COR-L47 (cell line): ENCODE measurements at places on chromosomes 6 and 20.

GRCh38 chr20:25867776-25868649 is 171.4 kb upstream of the ZNF337 start:
- DNase-seq, result no peak

GRCh38 chr6:161189891-161190290 is 84.0 kb downstream of the AGPAT4 start:
- DNase-seq, result no peak

DNA sequence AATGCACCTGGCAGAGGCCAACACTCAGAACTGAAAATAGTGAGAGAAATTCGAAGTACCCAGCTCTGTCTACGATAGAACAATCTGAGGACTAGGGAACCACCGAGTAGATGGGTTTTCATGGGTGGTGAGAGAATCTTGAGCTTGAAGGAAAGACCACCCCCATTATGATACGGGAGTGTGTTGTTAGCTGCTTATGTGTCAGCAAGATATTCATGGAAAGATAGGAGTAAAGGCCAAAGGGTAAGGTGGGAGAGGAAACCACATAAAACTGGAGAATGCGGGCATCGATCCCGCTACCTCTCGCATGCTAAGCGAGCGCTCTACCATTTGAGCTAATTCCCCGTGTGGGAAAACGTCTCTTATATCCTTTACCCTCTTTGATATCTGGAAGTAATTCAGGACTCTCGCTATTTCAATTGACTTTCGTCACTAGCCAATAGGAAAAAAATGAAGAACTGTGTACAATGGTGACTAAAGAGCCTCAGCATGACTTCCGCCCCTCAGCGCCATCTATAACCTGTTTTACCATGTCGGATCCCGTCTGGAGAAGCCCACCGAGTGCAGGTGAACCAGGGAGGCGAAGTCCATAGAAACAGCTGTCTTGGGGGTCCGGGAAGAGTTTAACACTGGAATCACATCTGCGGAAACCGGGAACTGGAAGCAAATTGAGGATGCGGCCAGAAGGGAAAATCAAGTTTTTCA is 25.0 kb upstream of the ABT1 start:
- peak; percentile 82 for DNase-seq

DNA sequence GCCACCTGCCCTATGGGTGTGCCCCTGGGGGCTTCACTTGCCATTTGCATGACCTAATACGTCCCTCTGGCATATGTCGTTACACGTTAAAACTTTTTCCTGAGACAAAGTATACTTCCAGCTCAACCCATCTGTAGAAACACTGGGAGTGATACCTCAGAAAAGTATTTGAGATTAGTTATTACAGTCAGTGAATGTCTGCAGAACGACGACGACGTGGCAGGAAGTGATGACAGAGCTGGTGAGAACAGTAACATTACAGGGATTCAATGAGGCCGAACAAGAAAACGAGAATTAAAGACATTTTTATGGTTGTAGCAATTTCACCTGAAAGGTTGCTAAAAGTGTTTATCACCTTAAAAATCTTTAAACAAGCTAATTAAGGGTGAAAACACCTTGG is 40.2 kb downstream of the SASH1 start:
- no peak for DNase-seq

DNA sequence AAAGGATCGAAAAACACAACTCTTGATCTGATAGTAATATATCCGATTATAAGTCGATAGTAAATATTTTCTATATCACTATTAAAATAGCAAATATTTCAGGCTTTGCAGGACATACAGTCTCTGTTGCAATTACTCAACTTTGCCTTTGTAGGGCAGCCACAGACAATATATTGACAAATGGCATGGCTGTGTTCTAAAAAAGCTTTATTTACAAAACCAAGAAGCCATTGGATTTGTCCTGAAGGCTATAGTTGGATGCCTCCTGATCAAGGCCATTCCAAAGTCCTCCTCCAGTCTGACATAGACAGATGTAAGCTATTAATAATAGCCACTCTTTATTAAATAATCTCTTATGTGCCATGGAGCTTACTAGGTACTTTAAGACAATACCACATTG is 5.9 kb downstream of the OCSTAMP start:
- no peak for DNase-seq

DNA sequence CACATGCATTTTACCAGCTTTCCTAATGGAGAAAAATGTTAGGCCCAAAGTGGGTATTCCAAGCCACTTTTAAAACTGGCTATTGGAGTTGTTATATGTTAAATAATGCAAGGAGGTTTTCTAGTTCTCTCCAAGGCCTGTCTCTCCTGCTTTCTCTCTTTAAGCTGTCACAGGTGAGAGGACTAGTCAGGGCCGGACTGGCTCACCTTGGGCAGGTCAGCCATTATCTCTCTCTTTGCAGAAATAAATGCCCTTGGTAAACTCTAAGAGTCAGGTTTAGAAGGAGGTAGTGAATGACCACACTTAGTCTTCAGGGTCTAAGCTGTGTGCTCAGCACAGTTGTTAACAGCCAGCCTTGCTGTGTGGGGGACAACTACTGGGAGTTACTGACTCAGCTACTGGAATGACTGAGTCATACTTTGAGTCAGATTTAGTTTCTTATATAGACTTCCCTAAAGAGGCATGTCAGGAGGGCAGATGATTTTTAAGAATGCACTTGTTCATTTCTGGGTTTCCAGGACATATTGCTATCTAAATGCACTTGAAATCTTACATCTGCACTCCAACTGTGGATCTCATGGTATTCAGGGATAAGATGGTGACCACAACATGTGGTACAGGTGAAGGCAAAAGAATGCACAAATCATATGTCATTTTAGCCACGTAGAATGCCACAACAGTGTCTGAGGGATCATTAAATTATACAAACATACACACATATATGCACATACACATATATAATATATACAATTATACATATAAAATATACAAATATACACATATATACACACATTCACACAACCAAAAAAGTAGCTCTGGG is 719.4 kb downstream of the EPM2A start:
- DNase-seq, result no peak

DNA sequence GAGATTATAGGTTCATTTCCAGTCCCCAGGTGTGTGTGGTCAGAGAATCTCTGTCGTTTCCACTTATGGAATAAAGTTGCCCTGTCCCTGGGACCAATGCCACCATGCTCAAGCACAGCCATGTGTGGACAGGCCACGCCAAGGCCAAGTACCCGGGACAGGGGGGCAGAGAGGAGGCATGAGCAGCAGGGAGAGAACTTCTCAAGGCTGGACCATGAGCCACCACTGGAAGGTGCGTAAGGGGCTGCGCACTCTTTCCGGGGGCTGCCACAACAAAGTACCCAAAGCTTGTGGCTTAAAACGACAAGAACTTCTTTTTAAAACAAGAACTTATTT is 209.2 kb upstream of the KCNQ5 start:
- DNase-seq, result no peak

GRCh38 chr20:38497246-38497935 is 24.7 kb downstream of the RALGAPB start:
- no peak for DNase-seq

- DNase-seq, result no peak
Measured at GRCh38 chr6:25874822-25875562, 949 bp upstream of the SLC17A3 start.

DNA sequence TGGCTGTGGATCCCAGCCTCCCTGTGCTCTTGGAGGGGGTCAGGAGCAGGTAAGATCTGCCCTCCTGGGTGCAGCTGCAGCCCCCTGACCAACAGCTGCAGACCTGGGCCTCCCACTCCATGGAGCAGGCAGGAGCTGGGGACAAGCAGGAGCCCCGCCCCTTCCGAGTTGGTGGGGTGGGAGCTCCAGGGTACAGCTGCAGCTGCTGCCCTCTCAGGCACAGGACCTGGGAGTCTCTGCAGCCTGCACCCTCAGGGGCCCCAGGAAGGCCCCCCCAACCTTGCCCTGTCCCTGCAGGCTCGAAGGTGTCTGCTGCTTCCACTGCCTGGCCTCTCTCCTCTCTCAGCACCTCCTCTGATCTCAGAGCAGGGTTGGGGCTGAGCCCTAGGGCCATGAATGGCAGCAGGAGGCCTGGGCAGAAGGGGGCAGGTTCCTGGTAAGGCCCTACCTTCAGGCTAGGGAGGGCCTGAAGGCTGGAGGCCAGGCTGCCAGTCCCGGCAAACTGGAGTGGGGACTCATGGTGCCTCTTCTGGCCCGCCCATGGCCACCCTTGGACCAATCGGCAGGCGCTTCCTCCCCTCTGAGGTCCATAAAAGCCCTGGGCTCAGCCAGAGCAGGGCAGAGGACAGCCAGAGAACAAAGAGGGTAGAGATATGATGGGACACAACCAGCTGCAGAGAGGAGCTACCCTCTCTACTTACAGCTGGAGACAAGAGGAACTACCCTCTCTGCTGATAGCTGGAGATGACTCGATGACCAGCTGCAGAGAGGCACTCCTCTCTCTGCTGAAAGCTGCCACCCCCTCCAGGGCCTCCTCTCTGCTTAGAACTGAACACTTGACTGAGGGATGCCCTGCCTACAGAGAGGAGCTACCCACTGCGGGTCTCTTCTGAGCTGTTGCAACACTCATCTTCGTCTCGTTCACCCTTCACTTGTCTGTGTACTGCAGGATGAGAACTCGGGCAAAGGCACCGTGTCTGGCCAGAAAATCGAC is 7.8 kb upstream of the PACSIN1 start:
- DNase-seq, result no peak
